ENCODE measurements at places on chromosomes 6 and 20.

DNA sequence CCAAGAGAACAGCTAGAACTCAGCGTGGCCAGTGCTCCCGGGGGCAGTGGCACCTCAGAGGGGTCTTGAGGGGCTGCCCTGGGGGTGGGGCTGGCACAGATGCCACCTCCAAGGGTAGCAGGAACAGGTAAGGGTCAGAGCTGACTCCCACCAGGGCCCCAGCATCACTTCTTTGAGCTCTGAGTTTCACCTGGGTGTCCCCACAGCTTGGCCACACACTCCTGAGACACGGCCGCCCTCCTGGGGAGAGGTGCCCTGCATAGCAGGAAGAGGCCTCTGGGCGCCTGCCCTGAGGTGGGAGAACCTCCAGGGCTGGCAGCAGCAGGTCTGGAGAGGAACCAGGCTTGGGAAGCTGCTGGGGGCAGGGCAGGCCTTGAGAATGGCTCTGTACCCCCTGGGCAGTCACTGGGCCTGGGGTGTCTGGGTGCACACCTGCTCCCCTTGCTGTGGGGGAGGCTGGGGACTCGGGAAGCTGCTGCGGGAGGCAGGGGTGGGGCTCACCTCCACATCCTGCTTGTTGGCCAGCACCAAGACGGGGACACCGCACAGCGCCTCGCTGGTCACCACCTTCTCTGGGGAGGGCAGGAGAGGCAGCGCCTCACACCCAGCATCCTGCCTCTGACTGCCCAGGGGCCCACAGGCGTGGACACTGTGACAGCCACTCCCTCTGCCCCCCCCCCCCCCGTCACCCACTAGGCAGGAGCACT lies 5.0 kb downstream of the TNFRSF6B start:
- DNase-seq, result no peak

GRCh38 chr6:131749023-131749422 lies 38.2 kb upstream of the CTAGE9 start:
- no peak for DNase-seq

DNA sequence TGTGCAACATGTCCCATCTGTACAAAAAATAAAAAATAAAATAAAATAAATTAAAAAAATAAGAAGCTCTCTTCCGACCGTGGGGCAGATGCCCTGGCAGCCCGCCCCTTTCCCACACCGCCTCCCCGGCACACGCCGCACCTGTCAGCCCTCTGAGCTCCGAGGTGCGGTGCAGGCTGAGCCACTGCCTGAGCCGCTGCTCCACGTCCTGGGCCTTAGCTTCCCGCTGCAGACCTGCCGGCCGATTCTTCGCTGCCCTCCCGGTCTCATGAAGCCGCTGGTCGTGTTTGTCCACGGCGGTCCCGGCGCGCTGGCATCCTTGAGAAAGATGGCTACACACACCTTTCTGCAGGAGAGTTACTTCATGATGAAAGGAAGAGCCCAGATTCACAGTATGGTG lies 10.7 kb upstream of the CLPSL2 start:
- DNase-seq, result no peak

DNA sequence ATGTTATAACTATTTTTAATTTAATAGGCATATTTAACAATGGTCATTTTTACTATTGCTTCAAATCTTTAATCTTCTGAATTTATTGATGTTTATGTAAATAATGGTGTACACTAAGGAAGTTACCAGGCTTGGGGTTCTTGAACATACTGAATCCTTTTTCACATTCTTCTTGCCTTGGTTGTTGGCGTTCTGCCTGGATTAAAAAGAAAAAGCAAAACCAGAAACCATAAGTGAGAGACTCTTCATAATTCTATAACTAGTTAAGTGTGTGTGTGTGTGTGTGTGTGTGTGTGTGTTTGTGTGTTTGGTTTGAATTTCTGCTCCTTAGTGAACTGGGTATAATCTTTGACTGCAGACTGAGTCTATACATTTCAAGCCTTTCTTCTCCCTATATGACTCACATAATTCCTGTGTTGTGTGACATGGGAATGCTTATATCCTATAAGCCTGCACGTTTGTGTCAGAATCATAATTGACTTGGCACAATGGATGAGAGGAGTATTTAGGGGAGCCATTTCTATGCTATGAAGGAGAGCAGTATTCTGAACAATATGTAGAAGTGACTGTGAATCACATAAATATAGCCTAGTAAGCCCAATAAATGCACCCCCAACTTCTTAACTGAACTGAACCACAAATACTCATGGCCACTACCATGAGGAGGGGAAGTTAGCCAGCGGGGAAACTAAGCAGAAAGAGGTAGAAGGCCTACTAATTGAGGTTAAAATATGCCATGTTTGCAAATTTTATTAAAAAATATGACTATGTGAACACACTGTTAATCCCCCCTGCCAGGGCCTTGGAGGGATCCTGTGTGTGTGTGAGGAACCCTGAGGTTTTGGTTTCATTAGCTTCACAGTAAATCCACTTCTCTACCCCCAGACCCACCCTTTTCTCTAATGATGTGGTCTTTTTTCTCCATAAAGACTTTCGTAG lies 425.5 kb downstream of the BCKDHB start:
- DNase-seq, result no peak
